Ovary (tissue), 10 donors: ENCODE measurements at places on chromosomes 11 and 22. TPM values are rescaled to one million over a fixed set of nuclear protein-coding genes. Genes with fewer than 3 reads are reported as not detected.
A peak's percentile ranks its signal among the peaks of the same experiment; 100 is the strongest.

ZNF202 gene
- 10.7 TPM for polyA plus RNA-seq

NPAS4 gene
- 0.11 TPM for polyA plus RNA-seq

PATZ1 gene
- polyA plus RNA-seq: 26.8 TPM

GLB1L2 gene
- 15.3 TPM for polyA plus RNA-seq

FOLR2 gene
- polyA plus RNA-seq: 15.5 TPM

DNA sequence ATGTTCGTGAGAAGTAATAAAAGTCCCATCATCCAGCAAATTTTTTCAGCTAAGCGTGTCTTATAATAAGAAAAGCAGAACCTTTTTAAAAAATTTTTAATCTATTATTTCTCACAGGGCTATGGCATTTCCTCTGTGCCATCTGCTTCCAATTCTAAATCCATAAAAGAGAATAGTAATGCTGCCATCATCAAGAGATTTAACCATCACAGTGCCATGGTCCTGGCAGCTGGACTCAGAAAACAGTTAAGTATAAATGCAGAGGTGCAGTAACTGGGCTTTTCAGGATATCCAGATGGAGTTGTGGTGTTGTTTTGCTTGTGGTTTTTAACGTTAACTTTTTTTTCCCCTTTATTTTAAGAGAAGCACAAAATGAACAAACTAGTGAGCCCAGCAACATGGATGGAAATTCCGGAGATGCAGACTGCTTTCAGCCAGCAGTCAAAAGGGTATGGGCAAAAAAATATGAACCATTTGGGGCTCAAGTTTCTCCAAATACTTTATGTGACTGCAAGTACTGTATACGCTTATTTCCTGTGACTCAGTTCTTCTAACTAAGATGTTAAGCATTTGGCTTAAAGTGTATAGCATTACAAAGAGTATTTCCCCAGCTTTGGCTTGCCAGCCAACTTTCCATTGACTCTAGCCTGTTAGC, 25.2 kb downstream of the GTF2H1 start:
- DNase-seq: no peak

DNA sequence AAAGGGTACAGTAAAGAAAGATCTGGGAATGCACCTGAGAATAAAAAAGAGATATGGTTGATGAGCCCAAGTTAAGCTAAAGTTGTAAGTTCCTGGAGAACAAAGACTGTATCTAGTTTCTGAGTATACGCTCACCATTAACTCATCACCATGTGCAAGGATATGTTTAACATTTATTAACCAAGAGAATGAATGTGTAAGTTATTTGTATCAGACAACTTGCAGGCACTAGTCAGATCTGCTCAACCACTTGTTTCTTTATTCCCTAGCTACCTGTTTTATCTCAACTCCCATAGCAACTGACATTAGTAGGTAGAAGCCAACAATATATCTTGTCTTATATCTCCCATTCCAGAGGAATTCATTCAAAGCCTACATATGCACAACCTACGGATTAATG, 74.9 kb upstream of the KCNA4 start:
- no peak for DNase-seq

DNA sequence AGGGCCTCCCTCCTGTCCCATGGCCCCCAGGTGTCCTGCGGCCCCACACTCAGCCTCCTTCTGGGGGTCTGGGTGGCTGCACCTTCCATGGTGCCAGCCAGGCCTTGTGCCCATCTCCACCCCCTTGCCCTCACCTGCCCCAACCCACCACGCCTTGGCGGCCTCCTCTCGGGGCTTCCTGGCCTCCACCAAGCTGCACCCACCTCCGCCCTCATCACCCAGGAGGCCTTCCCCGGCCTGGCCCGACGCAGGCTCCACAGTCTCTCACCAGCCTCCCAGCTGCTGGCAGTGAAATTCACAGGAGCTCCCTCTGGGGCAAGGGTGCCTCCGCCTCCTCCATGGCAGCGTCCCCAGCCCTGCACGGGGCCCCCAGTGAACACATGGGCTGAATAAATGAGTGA, 35.9 kb upstream of the WNT7B start:
- peak; percentile 62 for DNase-seq

- DNase-seq: no peak
Measured at GRCh38 chr11:42806191-42806590, 505.6 kb upstream of the API5 start.

GRCh38 chr11:20887137-20887536, 217.8 kb downstream of the NELL1 start:
- no peak for DNase-seq

- peak; percentile 70 for DNase-seq
Measured at GRCh38 chr22:20569059-20570058, 61.9 kb downstream of the MED15 start.

DNA sequence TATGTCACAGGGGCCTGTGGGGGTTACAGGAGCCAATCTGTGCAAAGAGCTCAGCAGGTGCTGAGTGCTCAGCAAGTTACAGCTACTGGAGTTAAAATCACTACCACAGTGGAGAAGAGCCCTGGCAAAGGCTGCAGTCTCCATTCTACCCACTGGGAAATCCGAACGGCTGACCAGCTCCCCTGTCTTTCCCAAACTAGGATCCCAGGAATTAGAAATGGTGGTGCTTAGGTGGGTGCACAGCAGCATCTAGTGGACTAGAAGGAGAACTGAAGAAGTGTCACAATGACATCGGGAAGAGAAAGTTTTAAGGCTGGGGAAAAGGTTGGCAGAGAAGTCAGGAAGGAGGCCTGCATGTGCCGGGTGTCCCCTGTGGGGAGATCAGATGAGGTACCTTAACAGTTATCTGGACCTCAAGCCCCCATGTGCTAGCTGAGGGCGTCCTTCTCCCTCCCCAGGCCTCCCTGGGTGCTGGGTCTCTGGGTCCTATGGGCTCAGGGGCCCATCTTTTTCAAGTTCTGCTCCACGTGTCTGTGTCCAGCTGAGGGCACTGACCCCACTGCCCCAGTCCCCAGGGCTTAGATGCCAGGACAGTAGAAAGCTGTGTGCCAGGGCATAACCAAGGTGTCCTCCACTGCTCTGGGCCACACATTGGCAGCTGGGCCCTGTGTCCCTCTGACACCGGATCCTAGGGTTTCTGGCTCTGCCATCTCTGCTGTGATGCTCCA, 1.9 kb downstream of the PIWIL3 start:
- no peak for DNase-seq

DNA sequence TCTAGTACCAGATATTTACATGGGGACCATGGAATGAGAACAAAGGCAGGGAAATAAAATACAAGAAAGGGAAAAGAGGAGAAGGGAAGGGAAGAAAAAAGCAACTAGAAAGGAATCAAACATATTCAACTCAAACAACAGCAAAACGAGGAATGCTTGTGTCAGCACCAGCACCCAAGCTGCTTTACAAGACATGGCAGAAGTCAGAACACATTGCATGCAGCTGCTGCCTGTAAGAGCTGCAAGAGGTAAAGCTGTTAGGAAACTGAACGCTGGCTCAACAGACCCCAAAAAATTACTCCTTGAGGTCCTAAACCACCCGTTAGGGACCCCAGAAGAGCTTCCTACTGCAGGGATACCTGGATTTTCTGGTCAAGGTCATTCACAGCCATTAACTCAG, 296.9 kb downstream of the OPCML start:
- no peak for DNase-seq

- no peak for DNase-seq
Measured at GRCh38 chr11:106523921-106524320, 446.5 kb downstream of the AASDHPPT start.

- no peak for DNase-seq
Measured at GRCh38 chr22:28424427-28425080, 255.1 kb downstream of the TTC28 start.

DNA sequence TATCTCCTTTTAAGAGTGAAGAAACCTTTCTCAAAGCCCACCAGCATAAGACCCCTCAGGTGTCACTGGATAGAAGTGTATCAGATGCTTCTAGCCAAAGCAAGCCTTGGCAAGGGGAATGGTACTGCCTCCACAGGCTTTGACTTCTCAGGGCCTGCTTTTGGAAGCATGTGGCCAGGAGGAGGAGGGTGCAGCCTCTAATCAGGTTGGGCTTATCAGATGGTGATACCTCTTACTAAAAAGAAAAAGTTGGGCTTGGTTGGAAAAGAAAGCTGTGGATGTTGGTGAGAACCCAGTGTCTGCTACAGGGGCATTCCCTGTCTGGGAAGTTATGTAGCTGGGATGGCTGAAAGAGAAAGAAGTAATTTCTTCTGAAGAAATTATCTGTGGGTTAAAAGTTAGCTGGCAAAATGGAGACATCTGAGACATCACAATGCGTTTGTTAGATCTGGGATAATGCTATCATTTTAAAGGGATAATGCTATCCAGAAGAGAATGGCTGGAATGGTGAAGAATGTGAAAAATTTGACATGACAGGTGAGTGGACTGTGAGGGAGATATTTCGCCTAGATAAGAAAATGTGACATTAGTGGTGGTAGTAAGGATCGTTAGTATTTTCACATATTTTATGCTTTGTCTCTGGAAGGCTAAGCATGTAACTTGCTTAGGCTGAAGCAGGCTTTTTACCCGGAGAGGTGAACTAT, 7.2 kb downstream of the APLP2 start:
- no peak for DNase-seq

DNA sequence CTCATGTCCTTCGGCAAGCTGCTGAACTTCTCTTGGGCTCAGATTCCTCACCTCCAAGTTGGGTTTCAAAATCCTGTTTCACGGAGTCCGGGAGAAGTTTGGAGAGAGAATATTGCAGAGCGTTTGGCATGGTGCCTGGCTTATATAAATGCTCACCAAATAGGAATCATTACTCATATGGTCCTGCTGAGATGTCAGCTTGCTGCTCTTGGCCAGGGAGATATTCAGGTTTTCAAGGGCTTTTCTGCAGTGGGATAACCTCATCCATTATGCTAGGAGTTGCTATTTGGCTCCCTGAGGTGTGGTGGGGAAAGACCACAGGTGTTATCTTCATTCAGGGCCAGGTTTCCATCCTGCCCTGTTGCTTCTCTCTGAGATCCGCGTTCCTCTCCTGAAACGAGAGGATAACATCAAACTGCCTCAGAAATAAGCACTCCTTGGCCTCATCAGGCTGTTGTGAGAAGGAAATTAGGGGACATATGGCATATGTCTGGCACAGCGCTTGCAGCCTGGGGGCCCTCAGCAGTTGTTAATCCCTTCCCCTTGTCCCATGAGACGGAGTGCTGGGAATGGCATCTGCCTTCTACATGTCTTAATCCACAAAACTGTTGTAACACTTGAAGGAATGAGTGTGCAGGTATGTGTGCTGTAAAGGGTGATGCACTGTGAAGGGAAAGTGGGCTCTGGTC, 29.9 kb upstream of the ACER3 start:
- no peak for DNase-seq

DNA sequence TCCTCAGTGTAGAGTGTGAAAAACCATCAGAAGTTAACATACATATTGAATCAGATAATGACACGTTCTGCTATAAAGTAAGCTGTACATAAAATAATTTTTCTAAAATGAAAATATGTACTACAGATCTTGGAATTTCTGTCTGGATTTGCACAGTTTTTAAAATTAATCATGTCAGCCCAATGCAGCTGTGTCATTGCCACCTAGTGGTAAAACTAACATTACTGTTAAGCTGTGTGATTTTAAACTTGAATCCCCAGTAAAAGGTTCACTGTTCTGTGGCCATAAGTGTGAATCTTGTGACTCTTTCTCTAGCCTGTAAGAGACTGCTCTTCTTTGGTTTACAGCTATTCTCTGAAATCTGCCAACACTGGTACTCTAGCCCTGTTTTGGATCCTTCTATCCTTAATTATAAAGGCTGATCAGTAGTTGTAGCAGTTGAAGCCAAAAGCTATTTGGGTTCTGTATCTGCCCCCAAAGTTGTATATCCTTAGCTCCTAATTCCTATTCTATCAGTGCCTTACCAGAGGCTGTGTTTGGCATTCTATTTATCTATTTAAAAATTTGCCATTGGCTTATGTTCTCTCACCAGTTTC, 4.0 kb downstream of the JRKL start:
- no peak for DNase-seq

DNA sequence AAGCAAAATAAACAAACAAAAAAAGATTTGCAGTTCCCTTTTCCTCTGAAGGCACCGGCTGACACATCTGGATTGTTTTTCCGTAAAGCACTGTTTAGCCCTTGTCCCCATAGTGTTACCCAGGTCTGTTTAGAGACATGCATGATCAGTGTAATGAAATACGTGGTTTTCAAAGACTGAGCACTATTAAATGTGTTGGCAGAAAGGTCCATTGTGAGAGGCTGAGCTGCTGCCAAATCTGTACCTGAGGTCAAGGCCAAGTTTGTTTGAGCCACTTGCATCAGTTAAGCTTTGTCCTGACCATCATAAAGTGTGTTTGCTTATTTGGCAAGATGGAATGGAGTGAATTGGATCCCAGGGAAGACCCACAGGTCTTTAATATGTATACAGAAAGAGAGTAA, 26.3 kb downstream of the CTR9 start:
- no peak for DNase-seq

- no peak for DNase-seq
Measured at GRCh38 chr11:119872611-119873310, 143.8 kb upstream of the NECTIN1 start.

GRCh38 chr11:60971520-60971919, at the start of gene CD6:
TSS of gene CD6 (plus strand) at chr11:60971680. CDS start at chr11:60971866, 186 bp downstream.
- no peak for DNase-seq

GRCh38 chr22:25814685-25815084, 72.7 kb downstream of the MYO18B start:
- DNase-seq: no peak

DNA sequence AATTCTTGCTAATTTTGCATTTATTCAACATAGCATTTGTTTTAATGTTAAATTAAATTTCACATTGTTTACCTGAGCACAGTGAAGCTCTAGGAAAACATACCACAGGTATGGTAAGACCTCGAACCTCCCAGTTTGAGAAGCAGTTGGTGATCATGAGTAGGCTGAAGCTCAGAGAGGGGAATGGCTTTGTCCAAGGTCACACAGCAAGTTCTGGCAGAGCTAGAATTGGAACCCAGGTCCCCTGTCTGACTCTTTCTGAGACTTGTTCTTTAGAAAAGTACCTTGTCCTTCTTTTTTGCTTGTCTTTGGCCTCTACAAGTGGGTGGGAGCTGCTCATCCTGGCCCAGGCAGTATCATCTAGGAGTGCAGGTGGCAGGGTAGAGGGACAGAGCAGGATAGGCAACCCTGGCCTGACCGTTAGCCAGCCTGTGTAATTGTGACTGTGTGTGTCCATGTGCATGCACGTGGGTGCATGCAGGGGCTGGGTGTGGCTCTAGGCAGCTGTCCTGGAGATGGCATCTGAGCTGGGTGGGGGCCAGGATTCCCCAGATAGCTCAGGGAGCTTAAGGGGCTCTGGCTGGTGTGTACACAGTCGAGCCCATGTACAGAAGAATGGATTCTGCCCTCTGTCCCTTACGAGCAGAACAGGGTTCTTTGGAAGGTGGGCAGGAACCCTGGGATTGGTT, 21.6 kb downstream of the PHLDB1 start:
- DNase-seq: no peak
